Lung (tissue), 17 donors: ENCODE measurements at places on chromosomes 11 and 22. TPM values are rescaled to one million over a fixed set of nuclear protein-coding genes. Genes with fewer than 3 reads are reported as not detected.

- DNase-seq = no peak
Measured at GRCh38 chr11:117146521-117146920, 2.4 kb downstream of the PAFAH1B2 start.

ZP1 gene
- not detected for total RNA-seq

- no peak for DNase-seq
Measured at GRCh38 chr11:5229356-5229755, 2.5 kb upstream of the HBB start.

GRCh38 chr11:6413791-6414201 is 5.1 kb downstream of the APBB1 start:
- no peak for DNase-seq

KCNK7 gene
- total RNA-seq = 0.46 TPM

GRCh38 chr11:68641880-68642279 is 42.5 kb upstream of the GAL start:
- no peak for DNase-seq

DNA sequence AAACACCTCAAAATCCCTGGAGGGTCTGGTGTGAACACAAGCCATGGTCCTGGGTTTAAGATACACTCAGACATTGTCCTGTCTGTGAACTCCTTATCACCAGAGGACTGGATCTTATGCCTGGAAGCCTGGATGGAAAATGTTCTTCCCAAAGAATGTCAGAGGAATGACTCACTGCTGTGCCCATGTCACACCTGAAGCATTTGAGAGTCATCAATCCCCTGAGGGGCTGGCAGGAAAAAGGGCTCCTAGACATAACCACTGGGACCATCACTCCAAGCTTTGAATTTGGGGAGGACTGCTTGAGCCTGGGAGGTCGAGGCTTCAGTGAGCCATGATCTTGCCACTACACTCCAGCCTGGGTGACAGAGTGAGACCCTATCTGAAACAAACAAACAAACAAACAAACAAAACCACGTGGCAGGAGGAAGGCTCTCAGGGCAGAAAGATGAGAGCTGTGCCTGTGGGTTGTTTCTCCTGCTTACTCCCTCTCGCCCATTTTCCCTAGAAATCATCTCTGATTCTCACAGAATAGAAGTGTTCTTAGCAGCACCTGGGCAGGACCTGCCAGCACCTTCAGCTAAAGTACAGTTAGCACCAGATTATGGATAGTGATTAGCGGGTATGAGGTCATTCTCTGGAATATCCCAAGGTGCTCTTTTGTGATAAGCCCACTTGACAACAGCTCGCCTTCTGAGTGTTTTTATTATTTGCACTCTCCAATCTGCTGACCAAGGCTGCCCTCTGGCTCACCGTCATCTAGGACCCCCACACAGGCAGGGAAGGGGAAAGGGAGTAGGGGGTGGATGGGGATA is 11.9 kb upstream of the PRG2 start:
- no peak for DNase-seq

- DNase-seq = peak; percentile 88
Measured at GRCh38 chr11:128550261-128550821, 37.0 kb downstream of the ETS1 start.

DNA sequence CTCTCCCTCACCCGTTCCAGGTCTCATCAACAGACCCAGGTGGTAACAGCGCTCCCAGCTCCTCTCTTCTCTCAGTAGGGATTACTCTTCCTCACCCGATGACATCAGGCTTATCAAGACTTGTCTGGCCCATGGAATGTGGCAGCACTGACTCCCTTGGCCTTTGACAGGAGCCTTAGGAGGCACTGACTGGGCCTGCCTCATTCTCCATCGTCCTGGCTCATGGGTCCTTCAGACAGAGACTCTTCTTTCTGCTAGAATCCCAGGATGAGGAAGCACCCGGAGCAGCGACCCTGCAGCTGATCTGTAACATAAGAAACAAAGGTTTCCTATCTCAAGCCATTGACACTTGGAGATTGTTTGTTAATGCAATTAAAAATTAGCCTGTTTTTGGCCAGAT is 1063.6 kb downstream of the TBC1D22A start:
- DNase-seq = no peak

OR6A2 gene
- 0.23 TPM for total RNA-seq

DNA sequence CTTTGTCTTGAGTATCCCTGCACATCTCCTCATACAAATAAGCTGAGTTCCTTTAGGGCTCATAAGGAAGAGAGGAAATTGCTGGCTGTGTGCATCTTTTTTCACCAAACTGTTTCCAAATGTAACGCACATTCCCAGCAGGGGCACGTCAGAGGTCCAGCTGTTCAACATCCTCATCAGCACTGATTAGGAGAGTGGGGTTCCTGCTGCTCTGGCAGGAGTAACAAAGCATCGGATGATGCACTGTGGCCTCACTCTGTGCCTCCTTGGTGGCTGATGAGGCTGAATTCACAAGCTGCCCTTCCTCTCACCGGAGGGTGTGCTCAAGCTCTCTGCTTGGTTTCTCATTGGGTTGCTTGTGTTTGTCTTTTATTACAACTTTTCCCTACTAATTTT is 35.5 kb upstream of the SLC25A1 start:
- DNase-seq = peak; percentile 93

DNA sequence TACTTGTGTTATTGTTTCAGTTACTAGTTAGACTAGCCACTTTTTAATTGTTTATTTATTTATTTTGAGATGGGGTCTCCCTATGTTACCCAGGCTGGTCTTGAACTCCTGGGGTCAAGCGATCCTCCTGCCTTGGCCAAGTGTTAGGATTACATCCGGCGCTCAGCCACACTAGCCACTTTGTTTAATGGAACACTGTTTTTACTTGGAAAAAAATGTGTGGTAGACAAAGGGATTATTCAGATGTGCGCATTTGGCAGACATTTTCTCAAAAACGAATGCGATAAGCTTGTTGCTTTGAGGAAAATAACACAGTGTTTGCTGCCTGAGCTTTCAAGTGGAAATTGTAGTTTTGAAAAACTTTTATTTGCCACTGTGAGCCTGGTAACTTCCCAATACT is 51.0 kb downstream of the CTNND1 start:
- no peak for DNase-seq

GRM5 gene
- total RNA-seq = 1.2 TPM

DNA sequence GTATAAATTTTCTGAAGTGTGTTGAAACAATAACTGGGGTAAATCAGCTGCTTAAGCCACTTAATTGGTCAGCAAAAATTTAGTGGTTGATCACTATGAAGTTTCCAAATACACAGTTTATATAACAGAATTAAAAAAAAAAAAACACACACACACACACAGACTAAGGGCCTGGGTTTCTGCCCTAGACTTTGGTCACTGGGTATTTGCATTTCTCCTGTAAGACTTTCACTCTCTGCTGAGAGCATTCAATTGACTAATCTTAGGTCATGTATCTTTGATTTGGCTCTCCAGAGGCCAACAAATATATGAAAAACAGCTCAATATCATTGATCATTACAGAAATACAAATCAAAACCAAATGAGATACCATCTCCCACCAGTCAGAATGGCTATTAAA is 214.3 kb downstream of the KCNA4 start:
- DNase-seq = no peak

CSF2RB gene
- total RNA-seq = 26.8 TPM

DNA sequence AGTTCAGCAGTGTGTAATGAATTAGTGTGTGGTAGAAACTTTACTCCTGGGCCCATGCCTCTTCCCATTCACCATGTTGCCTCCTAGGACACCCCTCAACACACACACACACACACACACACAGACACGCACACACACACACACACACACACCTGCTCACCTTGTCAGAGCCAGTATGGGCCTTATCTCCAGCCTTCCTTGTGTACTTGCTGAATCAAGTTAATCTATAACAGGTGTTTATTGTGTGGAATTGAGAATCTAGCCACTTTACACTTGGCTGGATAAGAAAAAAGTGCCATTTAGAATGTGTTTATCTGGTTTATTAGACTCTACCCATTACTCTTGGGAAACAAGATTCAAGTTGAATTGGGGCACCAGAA is 14.5 kb upstream of the ZDHHC13 start:
- no peak for DNase-seq

DBX1 gene
- not detected for total RNA-seq

DNA sequence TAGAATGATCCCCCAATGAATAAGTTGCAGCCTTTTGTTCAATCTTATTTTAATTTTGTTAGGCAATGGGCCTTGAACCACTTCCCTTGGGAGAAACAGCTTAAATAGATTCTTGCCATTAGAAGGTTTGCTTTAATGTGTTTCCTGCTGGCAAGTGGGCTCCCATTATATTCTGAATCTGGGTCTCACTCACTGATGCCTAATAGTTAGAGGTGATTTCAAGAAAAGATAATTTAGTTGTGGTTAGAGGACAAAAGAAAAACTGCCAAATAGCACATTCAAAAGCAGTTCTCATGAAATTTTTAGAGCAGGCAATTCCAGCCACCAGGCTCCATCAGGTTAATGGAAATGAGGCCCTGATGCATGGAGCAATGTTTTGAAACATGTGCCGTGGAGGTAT is 362.6 kb upstream of the CHORDC1 start:
- DNase-seq = no peak

HEPHL1 gene
- not detected for total RNA-seq

DNA sequence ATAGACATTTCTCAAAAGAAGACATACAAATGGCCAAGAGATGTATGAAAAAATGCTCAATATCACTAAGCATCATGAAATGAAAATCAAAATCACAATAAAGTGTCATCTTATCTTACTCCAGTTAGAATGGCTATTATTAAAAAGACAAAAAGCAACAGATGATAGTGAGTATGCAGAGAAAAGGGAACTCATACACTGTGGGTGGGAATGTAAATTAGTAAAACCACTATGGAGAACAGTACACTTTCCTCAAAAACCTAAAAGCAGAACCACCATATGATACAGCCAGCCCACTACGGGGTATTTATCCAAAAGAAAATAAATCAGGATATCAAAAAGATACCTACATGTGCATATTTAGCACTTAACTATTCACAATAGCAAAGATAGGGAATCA is 700.0 kb upstream of the ANO5 start:
- DNase-seq = no peak

GRCh38 chr22:45482169-45482568 is 20.5 kb upstream of the FBLN1 start:
- no peak for DNase-seq

DNA sequence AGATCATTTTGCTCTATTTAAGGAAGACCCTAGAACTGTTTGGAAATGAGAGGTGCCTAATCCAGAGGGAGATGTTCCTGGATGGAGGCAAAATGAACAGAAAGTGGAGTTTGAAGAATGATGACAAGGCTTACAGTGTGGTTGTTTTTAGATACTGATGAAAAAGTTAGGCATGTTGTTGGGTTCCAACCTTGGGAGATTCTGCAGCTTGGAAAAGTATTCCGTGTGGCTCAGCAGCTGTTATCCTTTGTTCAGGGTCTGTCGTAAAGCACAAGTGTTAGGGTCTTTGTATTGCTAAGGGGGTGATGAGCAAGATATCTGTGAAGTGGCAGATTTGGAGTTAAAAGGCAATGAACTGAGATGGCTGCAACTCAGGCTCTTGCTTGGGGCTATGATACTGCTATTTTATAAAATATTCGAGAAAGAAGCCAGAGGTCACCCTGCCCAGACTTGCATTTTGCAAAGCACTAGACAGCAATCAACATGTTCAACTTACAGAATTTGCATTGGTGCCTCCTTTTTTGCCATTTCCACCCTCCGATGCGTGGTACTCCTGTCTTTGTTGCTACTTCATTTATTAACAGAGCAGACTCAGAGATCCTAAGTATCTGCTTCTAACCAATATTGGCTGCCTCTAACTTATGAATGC is 45.3 kb upstream of the POGLUT3 start:
- no peak for DNase-seq

CNTN5 gene
- 0.63 TPM for total RNA-seq

- DNase-seq = no peak
Measured at GRCh38 chr11:92267968-92268367, 43.4 kb downstream of the FAT3 start.

- peak; percentile 83 for DNase-seq
Measured at GRCh38 chr11:122069707-122070360, 46.2 kb downstream of the BLID start.

GRCh38 chr11:112421879-112422278 is 161.2 kb upstream of the PLET1 start:
- DNase-seq = no peak

ART1 gene
- 0.80 TPM for total RNA-seq

DNA sequence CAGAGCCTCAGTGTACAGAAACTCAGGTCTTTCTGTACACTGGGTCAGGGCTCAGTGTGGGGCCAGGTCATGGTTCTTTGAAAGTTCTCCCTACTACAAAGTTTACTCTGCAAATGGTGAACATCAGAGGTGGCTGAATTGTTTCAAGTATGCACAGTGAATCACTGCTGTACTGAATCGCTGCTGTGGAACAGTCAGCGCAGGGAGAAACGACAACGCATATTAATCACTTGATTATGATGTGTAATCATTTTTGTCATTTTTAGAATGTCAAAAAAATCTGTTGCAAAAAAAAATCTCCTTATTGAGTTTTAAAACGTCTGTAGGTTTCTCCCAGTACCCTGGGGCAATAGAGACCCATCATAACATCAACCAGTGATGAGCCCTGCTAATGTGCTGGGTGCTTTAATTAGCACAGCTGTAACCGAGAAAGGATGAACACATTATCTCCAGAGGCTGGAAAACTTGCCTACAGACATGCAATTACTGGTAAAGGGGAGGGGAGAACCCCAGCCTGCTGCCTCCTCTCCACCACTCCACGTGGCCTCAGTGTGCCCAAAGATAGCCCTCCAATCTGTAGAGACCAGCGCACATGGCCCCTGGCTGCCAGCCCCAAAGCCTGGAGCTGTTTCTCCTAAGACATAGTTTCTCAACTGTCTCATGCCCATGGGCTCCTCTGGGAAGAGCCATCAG is 12.8 kb downstream of the ARRB1 start:
- no peak for DNase-seq

DNA sequence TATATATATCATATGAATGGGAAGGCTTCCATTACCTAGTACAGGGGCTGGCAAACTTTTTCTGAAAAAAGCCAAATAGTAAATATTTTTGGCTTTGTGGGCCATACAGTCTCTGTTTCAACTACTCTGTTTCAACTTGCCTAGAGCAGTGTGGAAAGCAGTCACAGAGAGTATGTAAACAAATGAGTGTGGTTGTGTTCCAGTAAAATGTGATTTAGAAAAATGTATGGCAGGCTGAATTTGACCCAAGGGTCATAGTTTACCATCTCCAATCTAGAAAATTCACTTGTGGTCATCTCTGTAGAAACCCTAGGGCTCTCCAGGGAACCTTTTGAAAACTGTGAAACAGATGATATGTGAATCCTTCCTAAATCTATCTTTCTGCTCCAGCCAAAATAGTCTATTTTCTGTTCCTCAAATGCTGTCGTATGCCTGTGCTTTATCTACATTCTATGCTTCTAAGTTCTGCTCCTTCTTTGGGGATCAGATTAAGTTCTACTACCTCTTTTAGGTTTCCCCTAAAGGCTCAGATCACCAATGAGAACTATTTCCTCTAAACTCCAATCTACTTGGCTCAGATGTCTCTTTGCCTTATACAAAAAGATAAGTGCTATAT is 356.2 kb downstream of the METTL15 start:
- no peak for DNase-seq

CARNS1 gene
- 1.7 TPM for total RNA-seq

OR5A1 gene
- not detected for total RNA-seq

GRCh38 chr11:61860054-61860903 is 31.1 kb downstream of the FADS3 start:
- no peak for DNase-seq
